ENCODE measurements at places on chromosomes 7 and 10.

- no peak overlapping the region for H3K4me3 ChIP-seq
- H3K27me3 ChIP-seq, result no peaks in the 10 kb centered on the region
- DNase-seq, result no peak
Observed at GRCh38 chr7:126667742-126668366, 584.9 kb downstream of the GRM8 start.

DNA sequence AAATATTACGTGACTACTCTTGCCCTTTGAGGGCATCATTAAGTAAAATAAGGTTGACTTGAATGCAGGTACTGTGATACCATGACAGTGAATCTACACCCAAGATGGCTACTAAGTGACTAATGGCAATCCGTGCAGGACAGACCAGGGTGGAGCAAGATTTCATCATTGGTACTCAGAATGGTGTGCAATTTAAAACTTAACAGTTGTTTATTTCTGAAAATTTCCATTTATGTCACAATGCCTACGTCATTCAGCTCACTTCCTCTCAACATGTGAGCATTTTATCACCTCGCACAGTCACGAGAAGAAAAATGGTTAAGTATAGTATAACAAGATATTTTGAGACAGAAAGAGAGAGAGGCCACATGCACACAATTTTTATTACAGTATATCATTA, 50.3 kb upstream of the MET start:
- no peaks in the 10 kb centered on the region for H3K27me3 ChIP-seq

- H3K4me1 ChIP-seq, result no peaks in the 10 kb centered on the region
- no peaks in the 10 kb centered on the region for H3K36me3 ChIP-seq
- H3K4me3 ChIP-seq, result no peak overlapping the region
- peak; percentile 26 for DNase-seq
- no peak overlapping the region for H3K27ac ChIP-seq
Observed at GRCh38 chr10:92087750-92088395, 164.3 kb downstream of the BTAF1 start.

DNA sequence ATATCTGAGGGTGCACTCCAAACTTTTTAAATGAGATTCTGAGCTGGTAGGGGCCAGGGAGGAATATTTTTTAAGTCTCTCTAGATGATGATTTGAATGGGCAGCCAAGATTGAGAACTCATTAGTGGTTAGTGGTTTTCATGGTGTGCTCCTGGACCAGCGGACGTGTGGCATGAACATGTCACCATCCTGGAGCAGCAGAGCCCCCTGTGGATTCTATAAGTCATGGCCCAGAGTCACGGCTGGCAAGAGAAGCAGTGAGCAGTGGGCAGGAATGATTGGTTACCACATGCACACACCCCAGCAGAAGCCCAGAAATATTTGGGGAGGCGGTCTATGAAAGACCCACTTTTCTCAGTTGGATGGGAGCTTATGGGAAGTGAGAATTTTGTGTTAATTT, 21.2 kb upstream of the UCN3 start:
- H3K27ac ChIP-seq, result no peak overlapping the region
- no peaks in the 10 kb centered on the region for H3K27me3 ChIP-seq
- no peaks in the 10 kb centered on the region for H3K36me3 ChIP-seq
- DNase-seq, result no peak

DNA sequence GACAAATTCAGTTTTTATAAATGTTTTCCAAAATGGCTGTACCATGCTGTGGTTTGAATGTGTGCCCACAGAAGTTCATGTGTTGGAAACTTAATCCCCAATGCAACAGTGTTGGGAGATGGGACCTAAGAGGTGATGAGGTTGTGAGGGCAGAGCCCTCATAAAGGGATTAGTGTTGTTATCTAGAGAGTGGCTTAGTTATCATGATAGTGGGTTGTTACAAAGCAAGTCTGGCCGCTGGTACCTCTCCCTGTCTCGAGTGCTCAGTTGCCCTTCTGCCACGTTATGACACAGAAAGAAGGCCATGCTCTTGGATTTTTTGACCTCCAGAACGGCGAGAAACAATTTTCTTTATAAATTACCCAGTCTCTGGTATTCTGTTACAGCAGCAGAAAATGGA, 119.0 kb downstream of the BTAF1 start:
- H3K4me1 ChIP-seq, result no peaks in the 10 kb centered on the region
- no peak for DNase-seq
- H3K27me3 ChIP-seq, result no peaks in the 10 kb centered on the region

- no peak for DNase-seq
- H3K36me3 ChIP-seq, result no peaks in the 10 kb centered on the region
- H3K4me1 ChIP-seq, result no peaks in the 10 kb centered on the region
- H3K27me3 ChIP-seq, result no peaks in the 10 kb centered on the region
- H3K27ac ChIP-seq, result no peak overlapping the region
Observed at GRCh38 chr7:94417306-94417705, 22.6 kb downstream of the COL1A2 start.

DNA sequence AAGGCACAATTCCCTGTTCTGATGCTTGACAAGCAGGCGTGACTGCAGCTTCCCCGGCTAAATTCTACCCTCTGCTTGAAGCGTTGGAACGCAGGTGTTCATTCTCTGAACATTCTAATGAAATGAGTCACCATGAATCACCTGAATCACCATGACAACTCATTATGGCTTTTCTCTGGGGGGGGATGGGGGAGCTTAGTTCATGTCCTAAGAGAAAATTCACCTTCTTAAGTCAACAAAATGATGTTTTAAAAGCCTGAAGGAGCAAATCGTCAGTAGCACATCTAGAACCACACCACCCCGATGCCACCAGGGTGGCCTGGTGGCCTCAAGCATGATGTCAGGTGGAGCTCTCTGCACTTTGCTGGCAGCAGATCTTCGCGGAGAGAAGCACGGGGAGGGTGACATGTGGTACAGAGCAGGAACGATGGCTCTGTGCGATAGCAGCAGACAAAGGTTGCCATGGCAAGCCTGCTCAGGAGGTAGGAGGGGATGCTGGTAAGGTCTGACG, 33.7 kb downstream of the DDC start:
- H3K4me3 ChIP-seq, result no peak overlapping the region
- no peak overlapping the region for H3K27ac ChIP-seq
- H3K27me3 ChIP-seq, result no peaks in the 10 kb centered on the region
- no peaks in the 10 kb centered on the region for H3K4me1 ChIP-seq

GRCh38 chr7:130022115-130022514, 29.1 kb downstream of the ZC3HC1 start:
- H3K27ac ChIP-seq, result no peak overlapping the region
- H3K36me3 ChIP-seq, result peaks cover 22% of the 10 kb centered on the region
- DNase-seq, result no peak
- no peaks in the 10 kb centered on the region for H3K4me1 ChIP-seq
- H3K4me3 ChIP-seq, result no peak overlapping the region
- no peaks in the 10 kb centered on the region for H3K27me3 ChIP-seq

DNA sequence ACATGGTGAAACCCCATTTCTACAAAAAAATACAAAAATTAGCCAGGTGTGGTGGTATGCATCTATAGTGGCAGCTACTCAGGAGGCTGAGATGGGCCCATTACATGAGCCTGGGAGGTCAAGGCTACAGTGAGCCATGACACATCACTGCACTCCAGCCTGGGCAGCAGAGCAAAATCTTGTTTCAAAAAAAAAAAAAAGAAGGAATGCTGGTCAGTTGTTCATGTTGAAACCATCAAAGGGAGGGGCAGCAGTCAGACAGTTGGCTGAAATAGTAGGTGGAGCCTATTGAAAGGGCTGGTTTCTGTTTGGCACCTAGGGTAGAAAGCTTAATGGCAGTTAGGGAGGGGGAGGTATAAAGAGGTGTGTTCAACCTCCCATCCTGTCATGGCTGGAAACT, 323.0 kb downstream of the GALNT17 start:
- no peaks in the 10 kb centered on the region for H3K27me3 ChIP-seq
- no peak overlapping the region for H3K4me3 ChIP-seq
- H3K27ac ChIP-seq, result no peak overlapping the region
- H3K4me1 ChIP-seq, result no peaks in the 10 kb centered on the region
- DNase-seq, result no peak
- no peaks in the 10 kb centered on the region for H3K36me3 ChIP-seq

- no peak overlapping the region for H3K27ac ChIP-seq
- H3K36me3 ChIP-seq, result no peaks in the 10 kb centered on the region
- H3K4me1 ChIP-seq, result no peaks in the 10 kb centered on the region
- no peak for DNase-seq
- H3K4me3 ChIP-seq, result no peak overlapping the region
Observed at GRCh38 chr7:80596933-80597517, 41.4 kb upstream of the CD36 start.

GRCh38 chr7:134452419-134452838, 6.5 kb downstream of the AKR1B1 start:
- no peaks in the 10 kb centered on the region for H3K27me3 ChIP-seq
- H3K4me3 ChIP-seq, result no peak overlapping the region
- H3K4me1 ChIP-seq, result peaks cover 7% of the 10 kb centered on the region

DNA sequence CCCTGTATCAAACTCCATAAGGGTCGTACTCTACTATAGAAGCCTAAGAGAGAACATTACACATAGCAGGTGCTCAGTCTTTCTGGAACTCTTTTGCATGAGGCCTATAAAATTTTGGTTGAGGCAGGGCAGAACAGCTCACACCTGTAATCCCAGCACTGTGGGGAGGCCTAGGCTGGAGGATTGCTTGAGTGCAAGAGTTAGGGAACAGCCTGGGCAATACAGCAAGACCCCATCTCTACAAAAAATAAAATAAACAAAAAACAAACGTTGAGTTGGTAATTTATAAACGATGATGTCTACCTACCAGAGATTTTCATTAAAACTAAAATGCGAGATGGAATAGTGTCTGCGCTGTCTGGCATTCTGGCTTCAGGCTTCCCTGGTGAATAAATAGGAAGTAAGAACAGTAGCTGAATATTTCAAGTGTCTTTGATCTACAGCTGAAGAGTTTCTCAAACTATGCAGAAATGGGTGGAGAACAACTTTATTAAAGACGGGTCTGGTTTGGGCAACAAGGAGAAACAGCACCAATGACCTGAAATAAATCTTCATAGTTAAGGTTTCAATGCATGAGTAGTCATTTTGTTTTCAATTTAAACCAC, 774 bp downstream of the PON2 start:
- no peaks in the 10 kb centered on the region for H3K36me3 ChIP-seq
- no peaks in the 10 kb centered on the region for H3K27me3 ChIP-seq
- no peaks in the 10 kb centered on the region for H3K4me1 ChIP-seq
- H3K4me3 ChIP-seq, result peak overlapping the region; percentile 55

GRCh38 chr7:72704894-72705293, 123.1 kb downstream of the TYW1B start:
- DNase-seq, result no peak
- no peaks in the 10 kb centered on the region for H3K36me3 ChIP-seq
- H3K27ac ChIP-seq, result no peak overlapping the region
- H3K4me3 ChIP-seq, result no peak overlapping the region
- no peaks in the 10 kb centered on the region for H3K27me3 ChIP-seq

DNA sequence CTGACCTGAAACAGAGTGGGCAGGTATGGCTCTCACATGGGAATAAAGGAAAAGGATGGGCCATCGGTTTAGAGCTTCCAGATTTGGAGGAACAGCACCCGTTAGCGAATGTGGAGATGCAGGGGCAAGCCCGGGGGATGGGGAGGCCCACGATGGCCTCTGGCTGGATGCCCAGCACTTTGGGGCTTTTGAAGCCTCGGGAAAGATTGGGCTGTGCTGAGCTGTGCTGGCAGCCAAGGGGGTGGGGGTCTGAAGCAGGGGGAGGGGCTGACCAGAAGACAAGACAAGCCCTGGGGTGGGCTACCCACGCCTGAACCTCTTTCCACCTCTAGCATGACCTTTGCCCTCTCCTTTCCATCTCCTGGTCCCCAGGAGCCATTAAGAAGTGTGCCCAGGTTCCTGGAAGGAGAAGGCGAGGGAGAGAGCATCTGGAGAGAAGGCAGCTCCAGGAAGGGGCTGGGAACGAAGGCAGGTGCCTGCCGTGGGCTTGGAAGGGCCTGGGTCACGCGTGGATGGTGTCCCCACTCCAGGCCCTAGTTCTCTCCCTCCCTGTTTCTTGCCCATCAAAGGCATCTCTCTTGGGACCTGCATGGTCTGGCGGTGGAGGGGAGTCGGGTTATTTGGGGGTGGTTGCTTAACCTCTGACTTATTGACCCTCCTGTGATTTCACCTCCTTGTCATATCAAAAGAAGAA, 39.7 kb downstream of the JAKMIP3 start:
- no peak overlapping the region for H3K27ac ChIP-seq
- no peaks in the 10 kb centered on the region for H3K27me3 ChIP-seq

DNA sequence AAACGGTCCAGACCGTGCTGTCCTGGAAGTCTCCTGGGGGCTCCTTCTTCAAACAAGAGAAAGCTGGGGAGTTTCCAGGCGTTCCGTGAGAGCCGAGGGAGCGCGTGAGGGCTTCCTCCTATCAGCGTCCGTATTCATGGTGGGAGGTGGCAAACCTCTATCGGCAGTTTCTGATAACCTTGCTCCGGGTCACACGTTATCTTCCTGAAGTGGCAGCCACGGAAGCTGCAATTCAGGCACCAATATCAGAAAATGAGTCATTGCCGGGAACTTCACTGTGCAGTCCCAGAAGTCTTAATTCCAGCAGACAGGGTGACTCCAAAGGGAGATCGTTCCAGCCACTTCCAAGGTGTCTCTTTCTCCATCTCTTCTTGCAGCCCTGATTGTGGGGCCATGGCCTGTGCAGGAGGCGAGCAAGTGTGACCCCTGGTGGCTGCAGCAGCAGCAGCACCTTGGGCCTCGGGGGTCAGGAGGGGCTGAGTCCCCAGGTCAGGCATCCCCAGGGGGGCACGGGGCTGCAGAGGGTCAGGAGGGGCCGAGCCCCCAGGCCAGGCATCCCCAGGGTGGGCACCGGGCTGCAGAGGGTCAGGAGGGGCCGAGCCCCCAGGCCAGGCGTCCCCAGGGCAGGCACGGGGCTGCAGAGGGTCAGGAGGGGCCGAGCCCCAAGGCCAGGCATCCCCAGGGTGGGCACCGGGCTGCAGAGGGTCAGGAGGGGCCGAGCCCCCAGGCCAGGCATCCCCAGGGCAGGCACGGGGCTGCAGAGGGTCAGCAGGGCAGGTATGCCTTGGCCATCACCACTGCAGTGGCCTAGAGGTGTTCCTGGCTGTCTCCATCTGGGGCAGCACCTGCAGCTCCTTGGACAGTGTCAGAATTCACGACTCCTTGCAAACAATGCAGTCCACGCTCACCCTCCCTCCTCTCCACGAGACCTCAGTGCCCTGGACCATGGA, 538.7 kb downstream of the DNAJB6 start:
- H3K4me3 ChIP-seq, result peak overlapping the region; percentile 33
- peak; percentile 76 for DNase-seq
- H3K27me3 ChIP-seq, result no peaks in the 10 kb centered on the region
- H3K4me1 ChIP-seq, result peaks cover 34% of the 10 kb centered on the region
- H3K27ac ChIP-seq, result peak overlapping the region; percentile 49
- no peaks in the 10 kb centered on the region for H3K36me3 ChIP-seq

Measured in naive thymus-derived CD4-positive, alpha-beta T cell (primary cell).